ENCODE measurements at places on chromosomes 12 and 14.

GRCh38 chr12:30447061-30447750 is 248.5 kb downstream of the IPO8 start:
- DNase-seq: no peak

DNA sequence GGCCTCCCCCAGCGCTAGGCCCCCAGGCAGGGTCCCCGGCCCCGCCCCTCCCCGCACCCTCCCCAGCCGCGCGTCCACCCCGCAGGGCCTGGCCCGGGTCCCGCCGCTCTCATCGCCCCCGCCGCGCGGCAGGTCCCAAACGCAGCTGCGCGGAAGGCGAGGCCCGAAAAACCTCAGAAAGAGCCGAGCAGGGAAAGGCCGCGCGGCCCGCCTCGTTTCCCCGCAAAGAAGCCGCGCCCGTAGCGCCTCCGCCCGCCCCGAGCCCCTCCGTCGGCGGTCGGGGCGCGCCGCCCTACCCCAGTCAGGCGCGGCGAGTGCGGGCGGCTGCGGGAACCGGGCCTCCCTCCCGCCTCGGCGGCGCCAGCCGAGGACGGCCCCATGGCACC is 324 bp downstream of the POLE start:
- no peak for DNase-seq

DNA sequence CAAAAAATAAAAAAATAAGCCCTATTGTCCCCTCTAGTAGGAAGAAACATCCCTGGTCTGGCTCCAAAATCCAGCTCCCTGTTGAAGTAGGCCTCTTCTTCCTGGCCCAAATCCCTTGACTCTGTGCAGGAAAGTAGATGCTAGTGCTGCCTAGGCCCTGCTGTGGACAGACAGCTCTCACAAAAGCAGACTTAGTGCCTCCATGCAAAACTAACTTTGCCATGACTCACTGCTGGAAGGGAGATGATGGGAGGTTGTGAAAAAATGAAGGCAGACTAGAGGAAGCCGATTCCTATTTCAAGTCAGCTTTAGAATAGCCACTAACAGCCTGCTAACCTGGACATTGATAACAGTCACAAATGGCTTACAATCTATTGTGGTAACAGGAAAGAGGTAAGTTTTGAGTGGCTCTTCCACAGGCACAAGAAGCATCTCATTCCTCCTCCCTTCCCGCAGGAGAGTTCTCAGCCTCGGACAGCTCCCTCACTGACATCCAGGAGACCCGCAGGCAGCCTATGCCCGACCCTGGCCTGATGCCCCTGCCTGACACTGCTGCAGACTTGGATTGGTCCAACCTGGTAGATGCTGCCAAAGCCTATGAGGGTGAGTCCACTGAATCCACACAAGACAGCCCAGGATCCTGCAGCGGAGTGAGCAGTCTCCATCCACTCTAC is 198.9 kb upstream of the RGS6 start:
- DNase-seq: no peak

GRCh38 chr12:80364056-80364455 is 80.0 kb upstream of the PTPRQ start:
- DNase-seq: no peak

DNA sequence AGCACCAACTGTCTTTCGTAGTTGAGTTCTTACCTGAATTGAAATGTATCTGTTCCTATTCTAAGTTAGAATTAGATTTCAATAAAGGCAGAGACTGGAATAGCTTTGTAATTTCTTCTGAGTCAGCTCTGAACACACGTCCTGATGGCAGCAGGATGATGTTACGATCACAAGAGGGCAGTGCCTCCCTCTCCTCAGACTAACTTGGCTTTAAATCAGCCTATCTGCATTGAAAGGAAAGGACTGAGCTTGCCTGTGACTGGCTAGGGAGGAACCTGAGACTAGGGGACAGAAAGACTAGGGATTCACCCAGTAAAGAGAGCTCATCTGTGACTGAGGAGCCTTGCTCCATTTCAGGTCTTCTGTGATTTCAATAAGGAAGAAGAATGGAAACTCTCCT is 323.7 kb upstream of the OR4E1 start:
- no peak for DNase-seq

DNA sequence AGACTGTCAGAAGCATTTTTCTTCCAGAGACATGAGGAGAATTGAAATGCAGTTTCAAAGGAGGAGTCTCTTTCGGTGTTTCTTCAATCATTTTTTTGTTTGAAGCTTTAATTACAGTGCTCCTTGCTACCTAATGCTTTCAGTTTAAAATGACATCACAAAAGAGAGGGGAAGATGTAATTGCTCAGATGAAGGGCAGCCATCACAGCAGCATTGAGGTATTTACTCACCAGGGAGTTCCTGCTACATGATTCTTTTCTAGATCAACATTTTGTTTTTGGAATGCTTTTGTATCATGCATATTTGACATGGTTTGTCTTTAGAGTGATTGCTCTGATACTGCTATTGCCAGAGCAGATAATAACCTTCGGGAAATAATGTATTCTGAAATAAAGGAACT is 28.6 kb downstream of the FLRT2 start:
- no peak for DNase-seq

- peak; percentile 51 for DNase-seq
Observed at GRCh38 chr14:65211341-65211987, 109.1 kb upstream of the MAX start.

DNA sequence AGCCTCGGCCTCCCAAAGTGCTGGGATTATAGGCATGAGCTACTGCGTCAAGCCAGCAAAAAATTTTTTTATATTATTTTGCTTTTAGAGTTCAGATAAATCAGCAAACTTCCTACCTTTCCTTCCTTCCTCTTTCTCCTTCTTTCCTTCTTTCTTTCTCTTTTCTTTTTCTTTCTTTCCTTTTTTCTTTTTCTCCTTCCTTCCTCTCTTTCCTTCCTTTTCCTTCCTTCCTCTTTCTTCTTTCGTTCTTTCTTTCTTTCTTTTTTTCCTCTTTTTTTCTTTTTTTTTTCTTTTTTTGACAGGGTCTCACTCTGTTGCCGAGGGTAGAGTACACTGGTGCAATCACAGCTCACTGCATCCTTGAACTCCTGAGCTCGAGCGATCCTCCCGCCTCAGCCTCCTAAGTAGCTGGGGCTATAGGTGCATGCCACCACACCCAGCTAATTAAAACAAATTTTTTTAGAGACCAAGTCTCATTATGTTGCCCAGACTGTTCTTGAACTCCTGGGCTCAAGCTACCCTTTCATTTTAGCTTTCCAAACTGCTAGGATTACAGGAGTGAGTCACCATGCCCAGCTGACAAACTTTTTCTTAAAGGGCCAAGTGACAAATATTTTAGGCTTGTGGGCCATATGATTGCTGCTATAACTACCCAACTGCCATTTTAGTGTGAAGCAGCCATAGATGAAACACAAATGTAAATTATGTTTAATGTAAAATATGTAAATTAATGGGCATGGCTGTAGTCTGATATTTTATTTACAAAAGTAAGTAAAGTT is 7.1 kb upstream of the WASHC4 start:
- DNase-seq: peak; percentile 59

- no peak for DNase-seq
Observed at GRCh38 chr14:33714527-33715226, 236.2 kb downstream of the EGLN3 start.

DNA sequence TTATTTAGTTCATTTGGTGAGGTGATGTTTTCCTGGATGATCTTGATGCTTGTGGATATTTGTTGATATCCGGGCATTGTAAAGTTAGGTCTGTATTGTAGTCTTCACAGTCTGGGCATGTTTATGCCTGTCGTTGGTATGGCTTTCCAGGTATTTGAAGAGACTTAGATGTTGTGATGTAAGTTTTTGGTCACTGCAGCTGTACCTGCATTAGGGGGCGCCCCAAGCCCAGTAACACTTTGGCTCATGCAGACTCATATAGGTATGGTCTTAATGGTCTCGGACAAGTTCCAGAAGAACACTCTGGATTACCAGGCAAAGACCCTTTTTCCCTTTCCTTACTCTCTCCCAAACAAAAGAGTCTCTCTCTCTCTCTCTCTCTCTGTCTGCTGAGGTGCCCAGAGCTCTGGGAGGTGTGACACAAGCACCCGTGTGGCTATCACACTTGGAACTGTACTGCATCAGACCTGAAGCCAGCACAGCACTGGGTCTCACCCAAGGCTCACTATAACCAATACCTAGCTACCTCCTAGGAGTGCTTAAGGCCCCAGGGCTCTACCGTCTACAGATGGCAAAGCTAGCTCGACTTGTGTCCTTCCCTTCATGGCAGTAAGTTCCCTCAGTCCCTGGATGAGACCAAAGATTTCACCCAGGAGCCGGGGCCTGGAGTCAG is 425.8 kb upstream of the ATXN7L3B start:
- no peak for DNase-seq

DNA sequence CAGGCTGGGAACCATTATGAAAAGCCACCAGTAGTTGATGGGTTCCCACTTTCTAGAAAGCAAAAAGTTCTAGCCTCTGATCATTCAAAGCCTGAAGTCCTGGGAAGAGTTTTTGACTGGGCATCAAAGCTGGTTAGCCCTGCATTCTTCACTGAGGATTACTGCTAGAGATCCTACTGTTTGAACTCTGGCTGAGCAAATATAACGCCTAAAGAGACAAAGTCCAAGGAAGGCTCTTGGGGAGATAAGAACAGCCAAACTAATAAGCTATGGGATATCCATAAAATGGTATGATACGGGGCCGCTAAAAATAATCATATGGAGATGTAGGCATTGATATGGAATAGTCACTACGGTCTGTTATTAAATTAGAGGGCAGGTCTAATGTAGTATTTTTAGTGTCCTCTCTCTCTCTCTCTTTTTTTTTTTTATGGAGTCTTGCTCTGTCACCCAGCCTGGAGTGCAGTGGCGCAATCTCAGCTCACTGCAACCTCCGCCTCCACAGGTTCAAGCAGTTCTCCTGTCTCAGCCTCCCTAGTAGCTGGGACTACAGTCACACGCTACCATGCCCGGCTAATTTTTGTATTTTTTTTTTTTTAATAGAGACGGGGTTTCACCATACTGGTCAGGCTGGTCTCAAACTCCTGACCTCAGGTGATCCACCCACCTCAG is 35.5 kb downstream of the PLXNC1 start:
- no peak for DNase-seq

DNA sequence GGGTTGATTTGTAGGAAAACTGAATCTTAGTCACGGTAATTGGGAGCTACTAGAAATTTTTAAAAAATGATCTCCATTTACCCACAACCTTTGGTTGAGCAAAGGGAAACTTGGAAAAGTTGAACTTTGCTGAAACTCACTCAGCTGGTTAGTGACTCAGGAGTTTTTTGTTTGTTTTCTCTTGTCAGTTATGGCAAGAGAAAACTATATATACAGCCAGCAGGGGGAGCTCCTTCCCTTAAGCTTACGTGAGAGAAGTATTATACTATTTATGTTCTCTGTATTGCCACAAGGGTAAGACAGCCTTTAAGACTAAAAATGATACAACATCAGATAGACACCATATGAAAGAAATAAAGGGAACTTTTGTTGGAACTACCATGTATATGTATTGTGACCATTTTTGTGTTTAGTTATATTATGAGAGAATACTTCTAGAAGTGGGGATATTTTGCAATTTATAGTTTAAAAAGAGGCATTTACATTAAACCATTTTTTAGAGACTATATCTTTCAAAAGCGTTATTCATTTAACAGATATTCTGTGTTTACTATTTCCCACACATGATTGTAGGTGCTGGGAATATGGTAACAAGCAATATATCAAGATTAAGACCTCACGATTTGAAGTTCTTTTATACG is 28.1 kb upstream of the TBC1D30 start:
- DNase-seq: peak; percentile 91
